Vagina (tissue), 2 donors: ENCODE measurements at places on chromosomes 2 and 18.
A peak's percentile ranks its signal among the peaks of the same experiment; 100 is the strongest.

DNA sequence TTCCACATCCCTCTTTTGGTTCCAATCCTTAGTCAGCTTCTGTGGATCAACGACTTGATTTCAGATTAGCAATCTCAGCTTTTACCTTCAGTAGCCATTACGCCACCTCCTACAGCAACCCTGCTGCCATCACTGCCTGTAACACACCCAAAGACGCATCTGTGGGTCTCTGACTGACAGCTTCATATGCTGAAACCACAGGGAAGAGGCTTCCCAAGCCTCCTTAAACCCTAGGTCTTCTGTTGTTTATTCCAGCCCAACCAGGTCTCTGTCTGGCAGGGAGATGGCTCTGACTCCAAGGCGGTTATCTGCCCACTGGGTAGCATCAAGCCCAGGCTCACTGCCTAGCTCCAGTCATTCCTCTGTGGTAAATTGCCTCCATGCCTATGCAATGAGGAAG lies 28.6 kb upstream of the TRIB2 start:
- DNase-seq, result no peak

GRCh38 chr2:310994-311393 lies 23.1 kb upstream of the ALKAL2 start:
- no peak for DNase-seq

GRCh38 chr2:233422050-233422639 lies 67.9 kb downstream of the DGKD start:
- peak; percentile 60 for DNase-seq

DNA sequence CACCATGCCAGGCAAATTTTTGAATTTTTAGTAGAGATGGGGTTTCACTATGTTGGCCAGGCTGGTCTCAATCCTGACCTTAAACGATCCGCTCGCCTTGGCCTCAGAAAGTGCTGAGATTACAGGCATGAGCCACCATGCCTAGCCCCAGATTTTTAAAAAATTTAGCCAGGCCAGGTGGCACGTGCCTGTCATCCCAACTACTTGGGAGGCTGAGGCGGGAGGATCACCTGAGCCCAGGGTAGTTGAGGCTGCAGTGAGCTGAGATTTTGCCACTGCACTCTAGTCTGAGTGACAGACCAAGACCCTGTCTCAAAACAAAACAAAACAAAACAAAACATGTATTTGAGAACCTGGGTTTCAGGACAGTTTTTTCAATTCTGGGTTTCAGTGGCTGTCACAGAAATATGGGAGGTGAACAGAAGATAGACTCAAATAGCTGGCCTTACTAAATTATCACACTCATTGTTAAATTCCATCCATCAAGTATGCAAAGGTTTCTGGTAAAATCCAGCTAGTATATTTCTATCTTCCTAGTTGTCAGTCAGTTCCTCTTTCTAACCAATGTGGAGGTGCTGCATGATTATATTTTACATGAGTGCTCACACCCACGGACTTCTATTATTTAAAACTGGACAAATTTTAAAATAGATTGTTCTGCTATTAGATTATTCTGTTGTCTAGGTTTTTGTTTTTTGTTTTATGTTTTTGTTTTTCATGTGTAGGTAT lies 5.4 kb downstream of the ALPG start:
- no peak for DNase-seq

- DNase-seq, result peak; percentile 93
Observed at GRCh38 chr2:127025359-127026166, 81.4 kb downstream of the BIN1 start.

GRCh38 chr2:47521666-47522285 lies 118.8 kb downstream of the MSH2 start:
- DNase-seq, result no peak

DNA sequence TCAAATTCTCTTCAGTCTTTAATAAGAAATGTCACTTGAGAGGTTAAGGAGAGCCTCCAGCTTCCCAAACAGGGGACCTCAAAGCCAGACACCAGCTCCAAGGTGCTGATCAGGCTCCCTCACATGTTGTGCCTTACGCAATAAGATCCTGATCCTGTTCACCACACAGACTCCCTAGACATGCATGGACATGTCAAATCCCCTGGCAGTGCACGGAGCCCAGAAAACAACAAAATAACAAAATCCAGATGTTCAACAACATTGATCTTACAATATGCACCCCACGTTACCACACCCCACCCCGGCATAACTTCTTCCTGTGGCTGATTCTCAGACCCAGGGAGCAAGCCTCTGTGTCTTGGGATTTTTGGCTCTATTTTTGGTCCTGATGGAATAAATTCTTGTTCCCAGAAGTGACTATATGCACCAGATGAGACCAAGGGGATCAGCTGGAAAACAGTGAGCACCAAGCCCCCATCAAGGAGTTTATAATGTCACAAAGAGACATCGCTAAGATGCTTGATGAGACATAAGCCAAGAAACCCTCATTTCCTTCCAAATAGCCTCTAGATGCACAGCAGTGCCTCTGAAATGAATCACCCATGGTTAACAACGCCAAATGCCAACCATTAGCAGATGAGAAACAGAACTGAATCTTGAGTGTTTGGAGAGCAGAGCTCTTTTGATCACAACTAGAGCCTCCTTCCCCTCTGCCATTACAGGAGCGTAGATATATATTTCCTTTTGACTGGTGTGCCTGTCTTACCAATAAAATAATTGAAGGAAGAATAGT lies 198.2 kb downstream of the PRKCE start:
- DNase-seq, result no peak

GRCh38 chr2:133240491-133241223 lies 327.6 kb downstream of the NCKAP5 start:
- no peak for DNase-seq

- no peak for DNase-seq
Observed at GRCh38 chr2:235640377-235640776, 146.5 kb downstream of the AGAP1 start.

GRCh38 chr2:21356086-21356856 lies 232.5 kb downstream of the TDRD15 start:
- DNase-seq, result no peak

DNA sequence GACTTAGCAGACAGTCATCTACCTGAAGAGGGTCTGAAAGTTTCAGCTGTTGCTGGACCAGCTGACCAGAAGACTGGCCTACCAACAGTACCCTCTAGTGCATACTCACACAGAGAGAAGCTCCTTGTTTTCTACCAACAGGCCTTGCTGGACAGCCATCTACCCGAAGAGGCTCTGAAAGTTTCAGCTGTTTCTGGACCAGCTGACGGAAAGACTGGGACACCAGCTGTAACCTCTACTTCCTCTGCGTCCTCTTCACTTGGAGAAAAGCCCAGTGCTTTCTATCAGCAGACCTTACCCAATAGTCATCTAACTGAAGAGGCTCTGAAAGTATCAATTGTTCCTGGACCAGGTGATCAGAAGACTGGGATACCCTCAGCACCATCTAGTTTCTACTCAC lies 63.2 kb downstream of the ALMS1 start:
- DNase-seq, result no peak

DNA sequence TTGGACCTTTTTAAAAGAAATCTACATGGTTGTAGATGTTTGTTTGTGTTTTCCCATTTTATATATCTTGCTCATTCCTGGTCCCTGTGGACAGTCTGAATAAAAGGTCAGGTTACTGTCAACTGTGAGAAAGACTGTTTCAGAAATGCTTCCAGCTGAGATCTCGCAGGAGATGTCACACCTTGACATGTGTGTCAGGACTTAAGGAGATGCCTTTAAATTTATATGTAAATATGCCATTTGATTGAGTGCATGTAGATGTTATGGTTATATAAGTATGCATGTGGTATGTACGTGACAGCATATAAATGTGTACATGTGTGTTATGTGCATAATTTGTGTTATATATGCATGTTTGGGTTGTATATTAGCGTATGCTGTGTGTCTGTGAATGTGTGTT lies 2172.3 kb upstream of the CELF4 start:
- DNase-seq, result no peak

DNA sequence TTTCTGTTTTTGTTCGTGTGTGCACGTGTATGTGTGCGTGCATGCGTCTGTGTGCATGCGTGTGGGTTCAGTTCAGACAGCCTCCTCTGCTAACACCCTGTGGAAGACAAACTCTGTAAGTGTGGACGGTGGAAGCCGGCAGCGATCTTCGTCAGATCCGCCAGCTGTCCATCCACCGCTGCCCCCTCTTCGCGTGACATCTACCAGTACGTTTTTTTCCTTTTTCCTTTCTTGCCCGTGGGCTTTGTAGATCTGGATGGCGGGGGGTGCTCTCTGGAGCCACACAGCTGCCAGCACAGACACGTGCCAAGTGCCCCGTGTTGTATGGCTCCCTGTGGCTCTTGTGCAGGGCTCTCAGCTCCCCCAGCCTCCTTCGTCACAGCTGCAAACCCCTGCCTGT lies 32.3 kb downstream of the ITGB1BP1 start:
- DNase-seq, result no peak

DNA sequence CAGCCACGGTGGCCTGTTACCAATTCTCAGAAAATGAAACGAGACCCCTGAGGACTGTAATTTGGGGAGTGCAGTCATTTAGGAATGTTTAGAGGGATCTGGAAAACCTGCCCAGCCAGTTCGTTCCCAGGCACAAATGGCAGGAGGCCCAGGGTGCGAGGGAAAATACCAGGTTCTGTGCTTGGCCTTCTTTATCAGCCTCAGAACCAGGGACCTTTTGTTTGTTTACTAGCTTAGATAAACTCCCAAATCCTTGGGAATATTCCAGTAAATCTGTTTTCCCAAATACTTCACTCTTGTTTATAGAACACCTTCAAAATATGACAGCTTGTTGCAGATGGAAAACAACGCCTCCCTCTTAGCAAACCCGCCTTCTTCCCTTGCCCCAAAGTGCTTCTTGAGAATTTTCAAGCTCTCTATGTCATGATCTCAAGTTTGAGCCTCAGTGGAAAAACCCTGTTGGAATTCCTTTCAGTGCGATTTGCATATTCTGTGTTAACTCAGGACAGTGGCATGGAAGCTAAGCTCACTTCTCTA lies 400.3 kb upstream of the SMIM21 start:
- DNase-seq, result no peak

GRCh38 chr2:191221666-191222065 lies 23.5 kb upstream of the MYO1B start:
- no peak for DNase-seq

DNA sequence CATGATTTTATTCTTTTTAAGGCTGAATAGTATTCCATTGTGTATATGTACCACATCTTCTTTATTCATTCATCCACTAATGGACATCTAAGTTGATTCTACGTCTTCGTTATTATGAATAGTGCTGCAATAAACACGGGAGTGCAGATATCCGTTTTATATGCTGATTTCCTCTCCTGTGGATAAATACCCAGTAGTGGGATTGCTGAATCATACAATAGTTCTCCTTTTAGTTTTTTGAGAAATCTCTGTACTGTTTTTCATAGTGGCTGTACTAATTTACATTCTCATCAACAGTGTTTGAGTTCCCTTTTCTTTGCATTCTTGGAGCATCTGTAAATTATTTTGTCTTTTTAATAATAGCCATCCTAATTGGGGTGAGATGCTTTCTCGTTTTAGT lies 114.5 kb downstream of the RGPD3 start:
- DNase-seq, result no peak

GRCh38 chr2:122062506-122062905 lies 307.1 kb downstream of the TSN start:
- DNase-seq, result no peak

DNA sequence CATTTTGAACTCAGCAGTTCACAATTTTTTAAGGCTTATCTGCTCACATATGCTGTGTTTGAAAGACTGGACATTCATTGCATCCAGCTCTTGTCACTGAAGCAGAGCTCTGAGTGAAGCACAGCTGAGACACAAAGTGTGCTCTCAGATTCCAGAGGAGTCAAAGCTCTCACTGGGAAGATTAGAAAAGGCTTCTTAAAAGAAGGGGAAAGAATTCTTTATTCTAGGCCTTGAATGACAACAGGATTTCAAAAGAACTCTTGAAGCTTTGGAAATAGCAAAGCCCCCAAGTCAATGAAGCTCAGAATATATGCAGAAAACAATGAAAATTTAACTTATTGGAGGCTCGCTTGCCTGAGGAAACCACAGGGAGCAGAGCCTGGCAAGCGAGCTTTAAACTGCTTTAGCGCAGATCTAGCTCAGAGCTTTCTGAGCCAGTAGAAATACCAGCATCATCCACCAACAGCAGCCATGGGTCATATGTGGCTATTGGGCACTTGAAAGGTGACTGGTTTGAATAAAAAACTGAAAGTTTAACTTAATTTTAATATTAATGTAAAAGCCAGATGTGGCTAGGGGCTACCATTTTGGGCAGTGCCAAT lies 369.7 kb downstream of the OSR1 start:
- DNase-seq, result no peak

GRCh38 chr18:62979900-62980299 lies 264.6 kb downstream of the PHLPP1 start:
- no peak for DNase-seq

DNA sequence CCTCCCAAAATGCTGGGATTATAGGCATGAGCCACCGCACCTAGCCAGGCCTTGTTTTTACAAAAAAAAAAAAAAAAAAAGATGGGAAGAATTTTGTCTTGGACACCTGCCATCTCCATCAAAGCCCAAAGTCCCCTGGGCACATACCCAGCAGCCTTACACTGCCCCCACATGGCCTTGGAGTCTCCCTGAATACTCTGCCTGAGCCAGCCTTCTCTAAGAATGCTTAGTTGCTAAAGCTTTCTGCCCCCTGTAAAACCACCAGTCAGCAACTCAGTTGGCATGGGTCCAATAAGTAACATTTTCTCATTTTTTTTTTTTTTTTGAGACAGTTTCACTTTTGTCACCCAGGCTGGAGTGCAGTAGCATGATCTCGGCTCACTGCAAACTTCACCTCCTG lies 40.6 kb downstream of the SPC25 start:
- DNase-seq, result no peak

DNA sequence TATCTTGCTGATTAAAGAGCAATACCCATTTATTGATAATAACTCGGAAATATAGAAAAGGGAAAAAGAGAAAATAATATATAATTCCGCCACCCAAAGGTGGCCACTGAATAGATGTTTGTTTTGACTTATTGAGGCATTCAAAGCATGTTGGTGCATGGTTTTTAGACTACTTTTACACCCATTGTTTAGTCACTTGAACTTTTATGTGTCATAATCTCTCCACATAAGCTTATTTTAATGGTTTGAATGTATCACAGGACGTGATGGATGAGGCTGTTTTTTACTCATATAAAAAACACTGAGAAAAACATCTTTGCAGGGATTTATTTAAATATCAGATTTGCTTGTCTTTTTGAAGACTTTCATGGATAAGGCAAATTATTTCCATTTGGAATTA lies 120.4 kb downstream of the ACKR3 start:
- no peak for DNase-seq
